ENCODE measurements at places on chromosomes 16 and 17.

DNA sequence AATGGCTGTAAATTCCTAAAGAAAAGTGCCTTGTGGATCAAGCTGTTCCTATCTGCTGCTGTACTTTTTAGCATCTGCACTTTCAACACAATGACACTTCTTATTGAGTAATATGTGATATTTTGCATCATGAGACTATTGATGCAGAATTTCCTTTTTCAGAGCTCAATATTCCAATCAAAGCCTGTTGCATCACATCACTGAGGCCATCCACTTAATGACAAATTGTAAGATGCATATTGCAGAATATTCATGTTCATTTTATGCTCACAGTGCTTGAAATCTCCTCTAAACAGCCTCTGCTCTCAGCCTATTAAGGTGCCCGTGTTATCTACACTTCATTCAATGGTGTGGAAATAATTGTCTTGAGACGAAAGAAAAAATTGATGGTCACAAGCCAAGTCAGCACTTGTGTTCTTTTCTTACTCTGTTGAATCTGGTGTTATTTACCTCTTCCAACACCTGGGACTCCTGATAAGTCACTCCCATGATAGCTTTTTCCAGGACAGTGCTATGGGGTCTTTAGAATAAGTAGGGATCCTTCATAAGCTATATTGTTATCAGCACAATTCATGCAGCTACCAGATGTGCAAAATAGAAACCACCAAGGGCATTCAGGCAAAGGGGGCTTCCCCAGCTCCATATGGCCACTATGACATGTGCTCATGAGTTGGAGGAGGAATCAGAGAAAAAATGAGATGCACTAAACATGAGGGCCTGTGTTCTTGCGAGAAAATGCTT is 9.3 kb upstream of the SKAP1 start:
- DNase-seq, result no peak

GRCh38 chr16:83348991-83349390 is 458.8 kb upstream of the HSBP1 start:
- DNase-seq, result no peak

DNA sequence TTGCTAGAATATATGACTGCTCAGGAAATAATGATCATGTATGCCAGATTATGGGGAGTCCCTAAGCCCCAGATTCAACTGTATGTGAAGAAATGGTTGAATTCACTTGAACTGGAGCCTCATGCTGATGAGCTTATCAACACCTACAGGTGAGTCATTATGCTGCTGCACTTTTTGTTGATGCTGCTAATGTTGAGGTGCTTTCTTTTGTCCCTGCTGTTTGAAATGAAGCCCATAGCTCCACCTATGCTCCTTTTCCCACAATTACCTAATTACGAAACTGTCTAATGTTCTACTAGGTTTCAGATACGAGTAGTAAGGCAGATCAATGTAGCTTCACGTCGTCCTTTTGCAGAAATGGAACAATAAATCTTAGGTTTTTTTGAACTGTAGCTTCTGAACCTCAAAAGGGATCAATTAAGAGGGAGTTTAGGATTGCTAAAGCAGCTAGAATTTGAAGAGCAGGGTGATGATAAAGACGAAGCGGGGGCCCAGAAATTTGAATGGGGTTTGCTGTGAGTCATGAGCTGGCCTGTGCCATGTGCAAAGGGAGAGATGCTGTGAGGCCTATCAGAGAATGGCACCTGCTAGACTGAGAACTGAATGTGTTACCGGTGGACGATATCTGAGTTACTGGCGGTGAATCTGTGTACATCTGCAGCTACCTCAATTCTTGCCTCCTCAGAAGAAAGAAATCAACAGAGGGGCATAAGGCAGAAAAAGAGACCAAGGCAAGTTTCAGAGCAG is 6.1 kb upstream of the UQCRC2 start:
- DNase-seq, result no peak

- DNase-seq, result no peak
Measured at GRCh38 chr17:45889579-45889978, 4.8 kb upstream of the MAPT start.

DNA sequence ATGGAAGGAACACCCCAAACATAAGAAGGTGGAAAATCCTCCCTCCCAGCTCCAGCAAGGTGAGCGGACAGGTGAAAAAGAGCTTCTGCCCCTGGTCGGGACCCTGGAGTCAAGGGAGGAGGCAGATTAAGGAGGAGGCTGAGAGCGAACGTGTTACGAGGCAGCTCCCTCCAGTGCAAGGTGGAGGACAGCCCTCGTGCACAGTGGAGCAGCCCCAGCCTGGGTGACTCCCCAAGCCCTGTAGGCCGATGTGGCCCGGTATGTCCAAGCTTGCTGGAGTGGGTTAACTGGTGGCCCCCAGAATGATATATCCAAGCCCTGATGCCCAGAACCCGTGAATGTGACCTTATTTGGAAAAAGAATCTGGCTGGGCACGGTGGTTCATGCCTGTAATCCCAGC is 15.5 kb upstream of the CRISPLD2 start:
- DNase-seq, result no peak

- DNase-seq, result no peak
Measured at GRCh38 chr17:48779421-48779820, 37.6 kb downstream of the TTLL6 start.

- no peak for DNase-seq
Measured at GRCh38 chr16:70582280-70582978, 58.8 kb downstream of the SF3B3 start.

- no peak for DNase-seq
Measured at GRCh38 chr16:90010676-90011507, 8.4 kb downstream of the DBNDD1 start.

- peak; percentile 50 for DNase-seq
Measured at GRCh38 chr17:40086150-40087044, 14.0 kb downstream of the NR1D1 start.

GRCh38 chr16:87842209-87842869 is 27.0 kb downstream of the SLC7A5 start:
- DNase-seq, result no peak

DNA sequence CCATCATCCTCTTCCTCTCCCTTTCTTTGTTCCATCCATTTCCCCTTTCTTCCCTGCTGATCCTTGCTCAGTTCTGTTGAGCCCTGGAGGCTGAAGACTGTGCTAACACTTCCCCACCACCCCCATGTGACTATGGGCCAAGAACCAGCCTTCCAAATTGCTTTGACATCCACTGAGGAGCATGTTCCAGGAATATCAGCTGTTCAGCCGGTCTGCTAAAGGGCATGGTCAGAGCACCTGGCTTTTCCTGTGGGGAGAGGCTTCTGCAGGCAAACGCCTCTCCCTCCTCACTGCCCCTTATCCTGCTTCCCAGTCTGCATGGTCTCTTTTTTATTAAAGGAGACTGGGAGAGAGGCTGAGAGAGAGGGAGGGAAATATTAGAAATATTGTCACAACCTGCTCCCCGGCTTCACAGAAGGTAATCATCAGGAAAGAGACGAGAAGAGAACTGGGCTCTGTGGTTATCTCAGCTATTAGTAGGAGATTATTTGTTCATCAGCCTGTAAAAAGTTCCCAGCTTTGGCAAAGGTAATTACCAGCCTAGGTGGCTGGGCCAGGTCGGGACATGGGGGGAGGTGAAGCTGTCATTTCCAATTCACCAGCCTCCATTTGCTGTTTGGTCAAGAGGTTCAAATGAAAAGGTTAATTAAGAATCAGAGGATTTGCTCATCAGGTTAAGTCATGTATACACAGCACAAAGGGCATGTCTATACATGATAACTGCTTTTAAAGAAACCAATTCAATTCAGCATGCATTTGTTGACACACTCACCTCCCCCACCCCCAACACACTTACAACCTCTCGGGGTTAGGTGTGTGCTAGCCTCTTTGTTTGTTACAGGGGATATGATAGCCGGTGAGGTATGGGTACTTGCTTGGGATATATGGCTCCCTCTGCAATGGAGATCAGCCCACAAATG is 83.7 kb upstream of the CRHR1 start:
- peak; percentile 94 for DNase-seq

DNA sequence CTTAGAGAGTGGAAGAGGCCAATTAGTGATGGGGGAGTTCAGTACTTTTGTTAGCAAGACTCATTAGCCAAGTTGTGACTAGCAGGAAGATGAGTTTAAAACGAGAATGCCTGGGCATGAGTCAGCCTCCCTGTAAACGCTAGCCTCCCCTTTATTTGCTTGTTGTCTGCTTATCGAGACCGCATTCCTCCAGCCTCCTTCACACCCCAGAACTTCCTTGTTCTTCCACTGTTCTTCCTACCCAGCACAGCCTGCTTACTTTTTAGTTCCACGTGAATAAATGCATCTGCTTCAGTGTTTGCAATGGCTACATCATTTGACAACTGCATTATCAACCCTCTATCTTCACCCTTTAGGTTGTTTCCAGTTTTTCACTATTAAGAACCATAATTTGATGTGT is 20.2 kb upstream of the OR3A1 start:
- DNase-seq, result no peak

DNA sequence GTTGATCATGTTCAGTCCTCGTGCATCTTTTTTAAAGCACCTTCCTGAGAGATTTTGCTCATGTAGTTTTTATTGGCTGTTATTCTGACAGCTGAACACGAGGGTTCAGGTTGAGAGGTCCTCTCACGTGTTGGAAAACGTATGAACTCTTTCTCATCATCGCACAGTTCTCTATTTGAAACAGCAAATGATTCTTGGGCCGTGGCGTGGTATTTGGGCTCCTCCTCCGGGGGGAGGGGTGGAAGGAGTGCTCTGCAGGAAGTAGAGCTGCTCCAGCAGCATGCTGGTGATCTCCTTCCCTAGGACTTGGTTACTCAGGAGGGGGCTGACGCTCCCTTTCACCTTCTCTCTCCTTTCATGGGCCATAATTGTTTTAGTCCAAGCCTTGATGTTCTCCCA is 70.4 kb downstream of the KSR1 start:
- DNase-seq, result no peak

DNA sequence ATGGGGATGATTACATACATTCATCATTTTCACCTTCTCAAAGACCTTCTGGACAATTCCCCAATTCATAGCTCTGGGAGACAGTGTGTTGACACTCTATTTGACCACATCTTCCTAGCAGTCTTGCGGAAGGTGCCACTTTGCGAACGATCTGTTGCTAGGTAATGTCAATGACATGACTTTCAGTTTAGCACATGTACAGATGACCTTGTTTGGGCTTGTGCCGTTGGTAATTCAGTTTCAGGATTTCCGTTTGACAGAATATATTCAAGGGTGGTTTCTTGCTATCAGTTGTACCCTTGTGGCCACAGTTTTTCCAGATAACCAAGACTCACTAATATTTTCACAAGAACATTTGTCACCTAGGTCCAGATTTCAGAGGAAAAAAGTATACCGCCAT is 478.2 kb downstream of the WWOX start:
- no peak for DNase-seq

All from NCI-H1105 treated with DMSO at 0.1 percent for 48 hours (cell line).